ENCODE measurements at places on chromosomes 12 and 14. TPM values are rescaled to one million over a fixed set of nuclear protein-coding genes. Genes with fewer than 3 reads are reported as not detected.

- H3K4me3 ChIP-seq: peak overlapping the region; percentile 86
- peak; percentile 21 for DNase-seq
- H3K27me3 ChIP-seq: no peaks in the 10 kb centered on the region
- peak overlapping the region; percentile 71 for H3K27ac ChIP-seq
Observed at GRCh38 chr12:123973552-123974341, 732 bp downstream of the ZNF664 start.

GRCh38 chr12:95216711-95217376, 423 bp downstream of the FGD6 start:
- peak overlapping the region; percentile 85 for H3K27ac ChIP-seq
- peak overlapping the region; percentile 75 for H3K4me3 ChIP-seq
- H3K36me3 ChIP-seq: no peaks in the 10 kb centered on the region
- peaks cover 40% of the 10 kb centered on the region for H3K4me1 ChIP-seq
- DNase-seq: peak; percentile 27
- no peaks in the 10 kb centered on the region for H3K27me3 ChIP-seq

- no peak for DNase-seq
- H3K27me3 ChIP-seq: no peaks in the 10 kb centered on the region
- no peaks in the 10 kb centered on the region for H3K36me3 ChIP-seq
- H3K4me3 ChIP-seq: no peak overlapping the region
- no peak overlapping the region for H3K27ac ChIP-seq
- H3K4me1 ChIP-seq: no peaks in the 10 kb centered on the region
Observed at GRCh38 chr12:72901685-72902084, 629.5 kb downstream of the TRHDE start.

DNA sequence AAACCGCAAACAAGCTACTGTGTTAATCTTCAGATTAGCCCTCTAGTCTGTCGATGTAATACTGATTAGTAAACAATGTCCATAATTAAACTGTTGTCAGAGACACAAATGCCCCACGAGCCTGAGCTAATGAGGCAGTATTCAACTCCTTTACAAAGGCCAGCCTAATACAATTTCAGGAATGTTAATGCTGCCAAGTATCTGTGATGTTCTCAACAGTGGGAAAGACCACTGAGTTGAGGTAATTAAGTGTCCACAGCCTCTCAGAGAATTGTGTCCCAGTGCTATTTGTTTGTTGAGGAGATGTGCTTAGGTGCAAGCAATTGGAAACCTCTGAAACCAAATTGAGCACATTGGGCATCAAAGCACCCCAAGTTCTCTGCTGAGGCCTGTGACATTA, 139.4 kb upstream of the CDKN3 start:
- H3K4me3 ChIP-seq: no peak overlapping the region
- H3K27me3 ChIP-seq: no peaks in the 10 kb centered on the region
- no peak for DNase-seq
- no peaks in the 10 kb centered on the region for H3K36me3 ChIP-seq

DNA sequence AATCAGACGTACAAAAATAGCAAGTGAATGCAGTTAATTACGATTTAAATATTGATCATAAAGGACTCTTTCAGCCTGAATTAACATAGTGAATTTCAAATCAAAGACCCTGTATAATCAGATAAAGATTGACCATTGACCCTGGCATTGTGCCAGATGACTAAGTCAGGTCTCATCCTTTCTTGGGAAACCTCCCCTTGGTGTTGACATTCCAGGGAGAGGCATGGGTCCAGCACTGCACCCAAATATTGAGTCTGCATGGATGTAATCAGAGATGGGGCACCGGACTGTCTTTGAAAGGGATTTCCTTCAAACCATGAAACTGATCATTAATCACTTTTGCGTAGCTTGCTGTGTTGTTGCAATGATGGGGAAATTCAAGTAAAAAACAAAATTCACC, 1138.2 kb downstream of the BCL11B start:
- H3K4me3 ChIP-seq: no peak overlapping the region
- H3K36me3 ChIP-seq: no peaks in the 10 kb centered on the region
- H3K27ac ChIP-seq: no peak overlapping the region
- no peaks in the 10 kb centered on the region for H3K4me1 ChIP-seq

DNA sequence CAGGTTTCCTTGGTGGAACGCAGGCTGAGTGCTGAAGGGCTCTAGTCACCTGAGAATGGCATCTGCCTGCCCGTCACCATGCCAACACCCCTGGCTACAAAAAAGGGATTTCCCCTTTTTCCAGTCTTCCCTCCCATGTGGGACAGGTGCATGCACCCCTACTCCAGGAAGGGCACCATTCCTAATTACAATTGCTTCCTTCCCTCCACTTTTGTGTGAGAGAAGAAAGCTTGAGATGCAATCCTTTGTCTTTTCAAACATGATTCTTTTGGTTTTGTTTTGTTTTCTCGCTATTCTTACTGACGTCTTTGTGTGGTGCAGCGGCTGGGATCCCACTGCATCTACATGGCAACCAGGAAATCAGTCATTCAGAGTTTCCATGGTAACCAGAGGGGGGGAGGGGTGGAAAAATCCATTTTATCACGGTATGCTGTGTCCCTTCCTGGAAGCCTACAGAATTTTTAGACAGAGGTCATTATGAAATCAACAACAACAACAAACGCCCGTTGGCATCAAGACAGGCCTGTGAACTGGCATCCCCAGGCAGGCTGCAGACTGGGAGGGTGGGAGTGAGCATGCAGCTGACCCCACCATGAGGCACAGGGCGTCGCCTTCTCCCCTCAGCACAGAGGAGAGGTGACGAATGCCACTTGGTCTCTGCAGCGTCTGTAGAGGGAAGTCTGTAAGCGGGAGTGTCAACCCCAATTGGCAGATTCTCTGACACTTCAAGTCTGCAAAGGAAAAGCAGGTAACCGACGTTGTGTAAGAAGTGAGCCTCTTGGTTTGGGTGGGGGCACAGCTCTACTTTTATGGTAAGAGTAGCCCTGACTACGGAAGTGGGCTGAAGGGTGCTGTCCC, 13.6 kb upstream of the GNG2 start:
- H3K36me3 ChIP-seq: no peaks in the 10 kb centered on the region
- no peak overlapping the region for H3K27ac ChIP-seq
- no peak for DNase-seq
- H3K4me1 ChIP-seq: no peaks in the 10 kb centered on the region

GRCh38 chr14:45426685-45427282, 173.8 kb upstream of the MIS18BP1 start:
- H3K27me3 ChIP-seq: no peaks in the 10 kb centered on the region
- no peaks in the 10 kb centered on the region for H3K4me1 ChIP-seq
- no peak overlapping the region for H3K4me3 ChIP-seq
- H3K36me3 ChIP-seq: no peaks in the 10 kb centered on the region
- no peak overlapping the region for H3K27ac ChIP-seq
- DNase-seq: peak; percentile 49

- no peak overlapping the region for H3K4me3 ChIP-seq
- no peak overlapping the region for H3K27ac ChIP-seq
- no peak for DNase-seq
Observed at GRCh38 chr14:102927878-102928411, 5.5 kb downstream of the AMN start.

- no peaks in the 10 kb centered on the region for H3K27me3 ChIP-seq
- H3K36me3 ChIP-seq: no peaks in the 10 kb centered on the region
- no peak overlapping the region for H3K27ac ChIP-seq
- no peak for DNase-seq
Observed at GRCh38 chr14:67575684-67576083, 24.4 kb downstream of the PIGH start.

- no peak overlapping the region for H3K4me3 ChIP-seq
- H3K27ac ChIP-seq: no peak overlapping the region
- DNase-seq: no peak
Observed at GRCh38 chr14:34362641-34363251, 99.3 kb downstream of the SPTSSA start.

DNA sequence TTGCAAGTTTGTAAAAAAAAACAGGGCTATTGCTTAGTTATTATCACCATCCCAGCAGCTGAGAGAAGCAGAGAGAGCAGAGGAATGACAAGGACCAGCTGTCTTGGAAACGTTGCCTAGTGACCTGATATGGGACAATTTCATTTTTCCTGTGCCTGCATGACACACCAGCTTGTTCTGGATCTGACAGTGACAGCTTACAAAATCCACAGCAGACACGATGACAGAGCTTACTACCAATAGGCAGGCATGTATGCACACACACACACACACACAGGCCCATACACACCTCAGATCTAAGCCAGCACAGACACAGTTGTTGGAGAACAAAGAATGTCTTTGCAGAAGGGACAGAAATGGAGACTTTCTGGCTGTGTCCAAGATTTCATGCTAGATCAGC, 25.4 kb downstream of the HSPB8 start:
- no peaks in the 10 kb centered on the region for H3K36me3 ChIP-seq
- no peak overlapping the region for H3K4me3 ChIP-seq
- no peaks in the 10 kb centered on the region for H3K4me1 ChIP-seq
- H3K27me3 ChIP-seq: no peaks in the 10 kb centered on the region

DNA sequence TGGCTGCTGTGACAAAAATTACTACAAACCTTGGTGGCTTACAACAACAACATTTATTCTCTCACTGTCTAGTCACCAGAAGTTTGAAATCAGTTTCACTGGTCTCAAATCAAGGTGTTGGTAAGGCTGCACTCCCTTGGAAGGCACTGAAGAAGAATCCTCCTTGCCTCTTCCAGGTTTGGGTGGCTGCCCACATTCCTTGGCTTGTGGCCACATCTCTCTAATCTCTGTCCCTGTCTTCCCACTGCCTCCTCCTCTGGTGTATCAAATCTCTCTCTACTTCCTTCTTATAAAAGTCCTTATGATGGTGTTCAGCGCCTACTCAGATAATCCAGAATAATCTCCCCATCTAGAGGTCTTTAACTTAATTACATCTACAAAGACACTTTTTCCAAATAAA, 31.0 kb downstream of the PLCZ1 start:
- no peaks in the 10 kb centered on the region for H3K4me1 ChIP-seq
- no peaks in the 10 kb centered on the region for H3K27me3 ChIP-seq
- no peak overlapping the region for H3K4me3 ChIP-seq
- no peak for DNase-seq
- no peaks in the 10 kb centered on the region for H3K36me3 ChIP-seq
- no peak overlapping the region for H3K27ac ChIP-seq

GRCh38 chr12:130835436-130835835, 3.6 kb downstream of the STX2 start:
- peaks cover 59% of the 10 kb centered on the region for H3K4me1 ChIP-seq
- DNase-seq: no peak
- no peaks in the 10 kb centered on the region for H3K27me3 ChIP-seq
- no peak overlapping the region for H3K27ac ChIP-seq
- no peak overlapping the region for H3K4me3 ChIP-seq

DNA sequence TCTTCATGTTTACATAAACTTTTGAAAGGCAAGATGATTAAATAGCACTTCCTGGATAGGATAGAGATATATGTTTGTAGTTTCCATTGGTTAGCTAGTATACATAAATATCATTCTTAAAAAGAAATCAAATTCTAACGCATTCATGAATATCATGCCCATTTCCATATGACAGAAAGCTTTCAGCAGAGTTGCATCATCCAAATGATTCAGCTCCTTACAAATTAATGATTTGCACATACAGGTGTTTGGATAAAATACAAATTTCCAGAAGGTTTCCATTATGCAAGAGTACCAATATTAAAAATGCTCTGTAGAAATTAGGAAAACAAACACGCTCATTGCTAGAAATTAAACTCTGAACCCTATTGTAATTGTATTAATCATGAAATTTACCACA, 264.4 kb downstream of the FOXG1 start:
- H3K4me3 ChIP-seq: no peak overlapping the region
- DNase-seq: no peak
- H3K27me3 ChIP-seq: no peaks in the 10 kb centered on the region
- H3K4me1 ChIP-seq: peaks cover 38% of the 10 kb centered on the region

GRCh38 chr12:1928439-1929121, 10.1 kb upstream of the CACNA2D4 start:
- no peak for DNase-seq
- peaks cover 42% of the 10 kb centered on the region for H3K27me3 ChIP-seq
- no peak overlapping the region for H3K4me3 ChIP-seq
- H3K4me1 ChIP-seq: no peaks in the 10 kb centered on the region
- H3K36me3 ChIP-seq: no peaks in the 10 kb centered on the region

DNA sequence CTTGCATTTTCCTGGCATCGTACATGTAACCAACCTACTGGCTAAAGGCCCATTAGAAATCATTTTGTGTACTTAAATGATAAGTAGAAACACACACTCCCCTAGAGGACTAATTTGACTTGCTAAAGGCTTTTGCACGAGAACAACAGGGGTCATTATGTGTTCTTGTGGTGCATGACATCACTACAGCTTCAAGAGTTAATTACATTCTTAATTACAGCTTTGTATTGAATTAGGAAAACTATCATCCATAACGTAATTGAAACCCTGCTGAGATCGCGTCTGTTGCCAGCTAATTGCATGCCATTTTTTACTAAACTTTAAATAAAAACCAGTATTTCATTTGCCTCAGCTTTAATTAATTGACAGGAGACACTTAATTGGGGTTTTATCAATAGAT, 51.4 kb downstream of the TMEM132C start:
- no peak for DNase-seq
- no peaks in the 10 kb centered on the region for H3K36me3 ChIP-seq
- H3K4me3 ChIP-seq: no peak overlapping the region
- no peak overlapping the region for H3K27ac ChIP-seq
- no peaks in the 10 kb centered on the region for H3K4me1 ChIP-seq

GRCh38 chr12:99130808-99131553, 485.9 kb downstream of the APAF1 start:
- H3K36me3 ChIP-seq: no peaks in the 10 kb centered on the region
- no peak overlapping the region for H3K27ac ChIP-seq
- H3K4me1 ChIP-seq: no peaks in the 10 kb centered on the region
- no peak for DNase-seq

DNA sequence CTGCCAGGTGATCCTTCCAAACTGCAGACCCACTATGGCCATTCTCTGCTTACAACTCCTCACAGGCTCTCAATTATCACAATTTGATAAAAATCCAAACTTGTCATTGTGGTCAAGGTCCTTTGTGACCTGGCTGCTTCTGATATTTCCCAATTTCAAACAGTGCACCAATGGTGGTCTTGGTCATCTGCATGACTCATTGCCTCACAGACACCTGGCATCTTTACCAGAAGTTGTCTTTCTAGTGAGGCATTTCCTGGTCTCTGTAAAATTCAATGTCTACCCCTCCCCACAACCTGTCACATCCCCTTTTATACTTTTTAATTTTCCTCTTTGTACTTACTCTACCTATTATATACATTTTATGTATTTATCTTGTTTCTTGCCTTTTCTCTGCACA, 17.8 kb upstream of the PAPOLA start:
- H3K4me3 ChIP-seq: no peak overlapping the region
- no peaks in the 10 kb centered on the region for H3K36me3 ChIP-seq
- peaks cover 22% of the 10 kb centered on the region for H3K4me1 ChIP-seq
- DNase-seq: no peak
- no peak overlapping the region for H3K27ac ChIP-seq

Gene SAMD15
- total RNA-seq: 1.3 TPM

Gene REC8
- 3.4 TPM for total RNA-seq

Gene STAC3
- total RNA-seq: 0.14 TPM

Gene MAP3K9
- total RNA-seq: 4.5 TPM

Gene CLEC2A
- not detected for total RNA-seq

Gene RD3L
- not detected for total RNA-seq

Gene JKAMP
- 41.6 TPM for total RNA-seq

Gene REP15
- total RNA-seq: 0.64 TPM

Gene TCL1B
- not detected for total RNA-seq

Gene HNF1A
- total RNA-seq: 27.0 TPM
